Right atrium auricular region (tissue), 2 donors: ENCODE measurements at places on chromosomes 16 and 17.

DNA sequence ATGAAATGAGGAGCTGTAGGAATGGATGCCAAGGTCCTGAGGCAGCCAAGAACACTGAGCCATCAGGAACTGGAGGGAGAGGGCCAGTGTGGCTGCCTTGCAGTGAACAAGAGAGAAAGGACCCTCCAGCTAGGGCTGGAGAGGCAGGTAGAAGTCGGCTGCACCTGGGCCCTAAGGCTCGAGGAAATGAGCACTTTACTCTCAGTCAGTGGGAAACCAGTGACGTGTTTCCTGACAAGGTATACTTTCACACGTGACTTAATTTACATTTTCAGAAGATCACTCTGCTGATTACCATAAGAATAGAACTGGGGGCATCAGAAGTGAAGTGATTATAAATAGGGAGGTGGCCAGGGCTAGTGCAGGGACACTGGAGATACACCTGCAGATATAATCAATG lies 115.2 kb downstream of the C17orf67 start:
- DNase-seq, result no peak

DNA sequence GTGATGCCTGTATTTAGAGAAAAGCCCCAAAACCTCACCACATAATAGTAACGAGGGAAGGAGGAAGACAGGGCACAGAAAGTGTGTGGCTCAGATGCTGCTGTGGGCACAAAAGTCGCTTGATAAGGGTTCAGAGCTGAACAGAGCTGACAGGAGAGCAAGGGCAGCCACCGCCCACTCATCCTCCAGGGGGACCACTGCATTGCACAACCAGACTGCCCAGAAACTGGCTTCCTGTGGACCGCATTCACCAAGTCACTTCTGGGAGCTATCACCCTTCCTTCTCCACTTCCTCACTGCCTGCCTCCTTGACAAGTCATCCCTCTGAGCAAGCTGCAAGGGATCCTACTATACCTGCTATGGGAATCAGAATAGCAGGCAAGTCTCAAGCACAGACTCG lies 512.4 kb upstream of the CDH11 start:
- no peak for DNase-seq

DNA sequence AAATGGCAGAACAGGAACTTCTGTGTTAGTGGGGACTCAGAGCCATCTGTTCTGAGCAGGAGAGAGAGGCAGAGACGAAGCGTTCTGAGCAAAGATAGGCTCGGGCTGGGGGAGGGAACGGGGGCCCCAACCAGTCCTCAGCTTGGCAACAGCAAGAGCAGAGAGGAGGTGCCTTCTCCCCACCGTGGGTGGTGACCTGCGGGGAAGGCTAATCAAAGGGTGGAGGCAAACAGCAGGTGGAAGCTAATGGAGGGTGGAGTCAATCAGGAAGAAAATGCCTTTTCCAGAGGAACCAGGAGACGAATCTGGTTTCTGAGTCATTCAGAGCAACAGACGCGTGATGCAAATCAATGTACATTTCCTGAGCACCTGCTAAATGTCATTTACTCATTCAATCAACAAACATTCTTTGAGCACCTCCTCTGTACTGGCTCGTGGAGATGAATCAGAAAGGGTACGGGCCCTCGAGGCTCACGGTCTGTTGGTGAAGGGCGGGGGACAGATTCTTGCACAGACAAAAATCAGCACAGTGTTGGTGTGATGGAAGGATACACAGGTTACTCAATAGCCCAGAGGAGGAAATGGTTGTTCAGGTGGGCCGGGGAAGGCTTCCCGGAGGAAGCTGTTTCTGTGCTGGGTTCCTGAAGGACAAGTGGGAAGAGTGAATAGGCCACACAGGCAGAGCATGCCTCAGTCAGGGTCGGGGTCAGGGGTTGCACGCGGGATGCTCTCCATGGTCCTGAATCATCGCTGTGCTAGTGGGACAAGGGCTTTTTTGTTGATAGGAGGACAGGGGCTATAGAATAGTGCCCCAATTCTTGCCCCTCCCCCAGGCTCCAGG lies 5.7 kb upstream of the SPNS2 start:
- no peak for DNase-seq

DNA sequence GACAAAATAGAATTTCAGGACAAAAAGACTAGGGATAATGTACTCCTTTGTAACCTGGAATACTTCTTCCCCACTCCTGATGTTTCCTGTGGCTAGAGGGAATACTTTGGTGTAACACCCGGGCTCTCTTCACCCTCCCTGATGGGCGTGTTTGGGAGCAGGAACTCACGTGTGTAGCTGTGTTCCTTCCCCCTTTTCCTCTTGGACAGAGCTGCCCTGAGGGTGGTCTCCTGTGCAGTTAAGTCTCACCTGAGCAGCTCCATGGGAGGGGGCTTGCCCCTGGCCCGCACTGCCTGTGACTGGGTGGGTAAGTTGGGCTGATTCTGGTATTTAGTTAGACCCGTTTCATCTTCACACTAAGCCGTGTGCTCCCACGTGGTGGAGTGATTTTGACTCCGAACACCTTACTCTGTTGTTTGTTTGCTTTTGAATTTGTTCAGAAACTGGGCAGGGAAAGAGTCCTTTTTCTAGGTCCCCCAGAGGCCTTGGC lies 87.9 kb downstream of the OR1D5 start:
- DNase-seq, result no peak

DNA sequence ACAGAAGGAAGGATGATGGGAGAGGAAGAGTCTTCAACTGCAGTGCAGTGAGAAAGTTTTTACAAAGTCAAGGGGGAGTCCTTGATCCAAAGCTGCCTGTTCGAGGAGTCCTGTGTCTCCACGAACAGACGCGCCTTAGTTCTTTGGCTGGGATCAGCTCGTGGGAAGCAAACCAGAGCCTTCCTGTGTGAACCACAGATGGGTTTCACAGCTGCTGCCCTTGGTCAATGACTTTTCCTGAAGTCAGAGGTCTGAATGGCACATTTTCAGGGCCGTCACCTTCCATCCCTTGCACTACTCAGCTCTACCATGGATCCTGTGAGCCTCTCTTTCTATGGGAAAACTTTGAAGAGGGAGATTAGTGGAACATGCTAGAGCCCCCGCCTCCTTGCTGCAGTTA lies 4.2 kb upstream of the SBK1 start:
- DNase-seq, result no peak

GRCh38 chr17:4362141-4362540 lies 4.3 kb downstream of the UBE2G1 start:
- no peak for DNase-seq

GRCh38 chr16:1182950-1183907 lies 30.3 kb downstream of the CACNA1H start:
- no peak for DNase-seq

GRCh38 chr16:47143677-47144558 lies at the start of gene NETO2:
Gene NETO2, minus strand, starts transcription at chr16:47143945. Its CDS starts 333 bp downstream, at chr16:47143612.
- no peak for DNase-seq

DNA sequence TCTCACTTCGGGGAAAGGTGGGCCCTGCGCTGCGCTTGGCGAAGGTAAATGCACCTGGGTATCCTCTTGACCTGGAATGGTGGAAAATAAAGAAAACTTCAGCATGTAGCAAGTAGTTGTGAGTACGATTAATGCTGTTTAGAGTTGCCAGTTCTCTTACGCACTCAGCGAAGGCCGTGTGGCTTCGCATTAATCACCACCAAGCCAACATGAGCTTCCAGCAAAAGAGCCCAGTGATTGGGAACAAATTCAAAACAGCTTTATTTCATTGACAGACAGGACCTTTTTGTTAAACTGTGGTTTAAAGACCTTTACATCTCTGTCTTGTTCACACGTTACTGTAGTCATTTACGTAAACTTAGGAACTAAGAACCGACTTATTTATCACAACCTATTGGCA lies 531.4 kb downstream of the MAF start:
- DNase-seq, result no peak

DNA sequence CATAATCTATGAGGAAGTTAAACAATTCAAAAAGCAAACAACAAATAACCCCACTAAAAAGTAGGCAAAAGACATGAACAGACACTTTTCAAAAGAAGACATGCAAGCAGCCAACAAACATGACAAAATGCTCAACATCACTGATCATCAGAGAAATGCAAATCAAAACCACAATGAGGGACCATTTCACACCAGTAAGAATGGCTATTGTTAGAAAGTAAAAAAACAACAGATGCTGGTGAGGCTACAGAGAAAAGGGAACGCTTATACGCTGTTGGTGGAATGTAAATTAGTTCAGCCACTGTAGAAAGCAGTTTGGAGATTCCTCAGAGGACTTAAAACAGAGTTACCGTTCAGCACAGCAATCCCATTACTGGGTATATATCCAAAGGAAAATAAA lies 24.4 kb downstream of the TNFRSF13B start:
- no peak for DNase-seq

GRCh38 chr16:28823291-28823872 lies 583 bp downstream of the ATXN2L start:
- no peak for DNase-seq
